T-helper 1 cell (primary cell): ENCODE measurements at places on chromosomes 5 and 9.

- DNase-seq: no peak
Observed at GRCh38 chr5:90477073-90477472, 2.4 kb downstream of the POLR3G start.

DNA sequence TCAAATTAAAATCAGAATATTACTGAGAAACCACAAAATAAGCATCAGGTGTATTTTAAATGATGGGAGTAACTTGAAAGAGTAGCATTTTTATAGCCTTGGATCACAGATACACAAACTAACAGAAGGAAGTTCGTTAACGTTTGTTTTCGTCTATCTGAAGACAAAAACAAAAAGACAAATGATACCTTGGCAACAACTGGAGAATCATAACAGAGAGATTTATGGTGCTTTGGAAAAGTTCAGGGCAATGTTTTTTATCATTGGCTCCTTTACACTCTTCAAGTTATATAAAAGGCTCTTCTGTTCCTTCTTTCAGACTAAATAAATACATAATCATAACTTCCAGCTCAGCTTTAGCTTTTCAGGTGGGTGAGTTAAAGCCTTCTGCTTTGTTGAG, 128.1 kb upstream of the VLDLR start:
- DNase-seq: no peak

DNA sequence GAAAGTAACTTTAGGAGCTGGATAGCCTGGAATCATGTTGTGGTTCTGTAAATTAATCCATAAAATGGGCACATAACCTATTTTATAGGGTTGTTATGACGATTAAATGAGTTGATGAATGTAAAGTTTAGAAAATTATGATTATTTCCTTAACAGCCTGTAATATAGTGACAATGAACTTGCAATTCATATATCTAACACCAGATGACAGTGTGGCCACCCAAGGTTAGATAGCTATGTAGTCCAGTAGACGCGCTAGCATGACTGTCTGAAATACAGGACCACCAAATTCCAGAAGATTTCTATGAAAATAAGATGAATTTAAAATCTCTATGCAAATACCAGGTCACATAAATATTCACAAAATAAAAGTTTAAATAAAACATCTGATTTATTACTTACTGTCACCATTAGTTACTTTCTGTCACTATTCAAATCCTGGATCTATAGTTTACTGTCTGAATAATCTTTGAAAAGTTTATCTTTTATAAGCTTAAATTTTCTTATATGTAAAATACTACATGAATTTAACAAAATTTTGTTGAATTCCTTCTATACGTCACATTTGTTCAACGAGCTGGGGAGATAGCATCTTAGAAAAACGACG, 26.1 kb upstream of the MACIR start:
- no peak for DNase-seq

DNA sequence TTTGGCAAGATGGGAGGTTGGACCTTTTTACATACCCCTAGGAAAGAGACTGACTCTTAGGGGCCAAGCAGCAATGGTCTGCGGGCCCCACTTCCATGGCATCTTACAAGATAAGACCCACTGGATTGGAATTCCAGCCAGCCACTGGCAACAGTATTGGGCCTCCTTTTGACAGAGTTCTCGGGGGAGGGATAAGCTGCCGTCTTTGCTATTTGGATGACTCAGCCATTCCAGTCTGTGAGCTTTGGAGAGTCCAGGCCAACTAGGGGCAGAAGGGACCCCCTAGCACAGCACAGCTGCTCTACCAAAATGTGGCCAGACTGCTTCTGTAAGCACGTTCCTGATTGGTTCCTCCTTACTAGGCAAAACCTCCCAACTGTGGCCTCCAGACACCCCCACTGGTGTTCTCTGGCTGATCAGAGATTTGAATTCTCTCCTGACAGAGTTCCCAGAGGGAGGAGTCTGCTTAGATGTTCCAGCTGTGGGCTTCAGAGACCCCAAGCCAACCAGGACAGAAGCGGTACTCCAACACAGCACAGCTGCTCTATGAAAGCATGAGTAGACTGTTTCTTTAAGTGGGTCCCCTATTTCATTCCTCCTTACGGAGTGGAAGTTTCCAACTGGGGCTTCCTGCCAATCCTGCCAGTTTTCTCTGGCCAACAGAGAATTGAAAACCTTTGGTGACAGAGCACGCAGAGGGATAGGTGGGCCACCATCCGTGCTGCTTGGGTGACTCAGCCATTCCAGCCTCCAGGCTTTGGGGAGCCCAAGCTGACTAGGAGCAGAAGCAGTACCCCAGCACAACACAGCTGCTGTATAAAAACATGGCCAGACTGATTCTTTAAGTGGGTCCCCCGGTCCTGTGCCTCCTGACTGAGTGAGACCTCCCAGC, 672.1 kb upstream of the RIOK2 start:
- no peak for DNase-seq

- no peak for DNase-seq
Observed at GRCh38 chr5:107338335-107338734, 332.4 kb downstream of the EFNA5 start.

DNA sequence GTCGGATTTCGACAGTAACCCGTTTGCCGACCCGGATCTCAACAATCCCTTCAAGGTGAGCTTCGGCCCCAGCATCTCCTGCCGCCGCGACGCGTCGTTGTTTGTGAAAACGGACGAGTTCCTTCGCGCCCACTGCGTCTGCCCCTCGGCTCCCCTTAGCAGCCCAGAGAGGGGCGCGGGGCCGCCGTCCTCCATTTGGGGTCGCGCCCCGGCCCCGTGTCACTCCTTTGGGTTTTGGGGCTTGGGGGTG, 182 bp downstream of the SCAMP1 start:
- no peak for DNase-seq

GRCh38 chr5:67857502-67857901, 358.1 kb upstream of the PIK3R1 start:
- no peak for DNase-seq

DNA sequence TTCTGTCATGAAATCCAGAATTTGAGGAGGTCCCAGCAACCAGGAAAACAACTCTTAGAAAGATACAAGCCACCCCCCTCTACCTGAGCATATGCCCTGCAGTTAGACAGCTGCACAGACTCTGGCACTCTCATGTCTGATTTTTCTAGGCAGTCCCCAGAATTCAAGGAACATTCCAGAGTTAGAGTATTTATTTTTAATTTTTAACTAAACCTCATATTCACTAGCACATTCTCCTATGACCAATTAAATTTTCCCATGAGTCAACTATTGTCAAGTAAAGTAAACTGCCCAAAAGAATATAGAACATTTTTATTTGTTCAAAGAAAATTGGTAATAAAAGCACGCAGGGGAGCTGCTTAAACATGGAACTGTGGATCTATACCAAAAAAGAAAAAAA, 490.5 kb upstream of the SEMA6A start:
- DNase-seq: no peak

DNA sequence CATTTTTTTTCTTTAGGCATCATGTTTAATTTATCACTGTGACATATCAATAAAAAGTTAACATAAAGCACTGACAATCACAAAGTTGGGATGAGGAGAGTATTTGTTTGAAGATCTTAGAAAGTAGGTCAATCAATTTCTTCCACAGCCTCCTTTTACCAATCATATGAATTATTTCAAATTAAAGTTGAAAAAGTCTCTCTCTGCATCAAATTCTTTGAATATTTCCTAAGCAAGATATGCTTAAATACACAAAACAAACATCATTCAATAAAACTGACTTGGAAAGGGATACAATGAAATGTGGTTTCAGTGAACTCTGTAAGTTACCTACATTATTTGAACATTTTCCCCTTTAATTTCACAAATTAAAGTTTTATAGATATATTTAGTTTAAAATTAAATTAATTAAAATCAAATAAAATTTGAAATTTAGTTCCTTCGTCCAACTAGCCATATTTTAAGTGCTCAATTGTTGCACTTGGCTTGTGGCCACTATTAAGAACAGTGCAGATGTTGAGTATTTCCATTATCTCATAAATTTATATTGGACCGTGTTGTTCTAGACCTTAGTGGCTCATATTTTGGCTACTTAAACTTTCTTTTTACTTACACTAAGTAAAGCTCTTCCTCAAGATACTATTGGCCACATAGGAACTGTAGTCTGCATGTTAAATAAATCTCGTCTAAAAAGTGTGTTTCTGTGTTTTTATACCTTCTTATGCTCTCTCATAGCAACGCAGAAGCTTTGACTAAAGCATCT, 949.7 kb upstream of the NUDT12 start:
- no peak for DNase-seq

GRCh38 chr5:171906703-171907590, 99.5 kb downstream of the FBXW11 start:
- DNase-seq: no peak

DNA sequence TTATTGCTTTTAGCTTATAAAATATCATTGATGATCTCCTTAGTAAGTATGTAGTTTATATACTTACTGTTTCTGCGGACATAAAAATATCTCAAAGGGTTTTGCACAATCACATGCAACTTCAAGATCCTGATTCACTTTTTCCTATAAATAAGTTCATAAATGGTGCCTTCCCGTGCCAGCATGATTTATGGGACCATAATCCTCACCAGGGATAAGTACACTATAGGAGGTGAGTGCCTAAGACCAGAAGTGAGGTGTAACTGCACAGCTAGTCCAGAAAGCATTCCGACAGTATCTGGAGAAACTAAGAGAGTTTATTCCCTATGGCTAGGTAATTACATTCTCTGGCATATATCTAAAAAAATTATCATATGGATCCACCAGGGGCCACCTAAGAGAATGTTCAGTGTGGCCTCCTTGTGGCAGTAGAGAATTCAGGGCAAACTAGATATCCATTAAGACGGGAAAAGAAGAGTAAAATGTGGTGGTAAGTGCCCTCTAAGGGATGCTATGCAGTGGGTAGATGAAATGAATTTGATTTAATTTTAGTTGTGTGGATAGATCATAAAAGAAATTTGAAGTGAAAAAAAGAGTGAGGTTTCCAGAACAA, 402.5 kb upstream of the SLC24A2 start:
- no peak for DNase-seq

GRCh38 chr5:55569513-55569865, 34.7 kb upstream of the PLPP1 start:
- no peak for DNase-seq

DNA sequence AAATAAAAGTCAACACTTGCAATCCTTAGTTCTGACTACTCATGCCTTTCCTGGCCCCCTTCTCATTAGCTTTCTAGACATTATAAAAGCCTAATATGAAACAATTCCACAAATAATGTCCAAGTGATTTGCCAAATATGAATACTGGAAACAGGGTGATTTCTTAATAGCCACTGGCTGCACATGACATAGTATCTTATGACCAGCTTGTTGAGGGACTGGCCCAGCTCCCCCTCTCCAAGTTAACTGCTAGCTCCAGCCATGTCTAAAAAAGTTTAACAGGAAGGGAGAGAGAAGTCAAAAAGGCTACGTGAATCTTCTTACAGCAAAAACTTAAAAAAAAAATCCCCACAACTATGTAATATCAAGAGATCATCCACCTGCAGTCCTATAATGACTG, 1.5 kb downstream of the CERT1 start:
- DNase-seq: no peak

DNA sequence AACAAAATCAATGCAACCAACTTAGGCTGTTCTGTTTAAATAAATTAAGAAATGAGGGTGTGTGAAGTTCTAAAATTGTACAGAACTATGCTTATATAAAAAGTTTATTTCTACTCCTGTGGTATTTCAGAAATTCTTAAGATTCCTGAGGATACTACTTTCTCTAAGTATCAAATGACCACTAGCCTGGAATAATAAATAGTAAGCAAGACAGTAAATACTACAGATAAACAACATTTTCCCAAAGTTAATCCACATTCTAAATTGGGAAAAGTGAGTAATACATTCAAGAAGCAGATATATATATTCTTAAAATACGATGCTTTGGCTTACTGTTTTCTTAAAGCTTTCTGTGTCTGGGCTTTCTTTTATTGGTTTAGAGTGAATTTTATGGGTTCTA, 29.5 kb downstream of the CCNH start:
- no peak for DNase-seq

- no peak for DNase-seq
Observed at GRCh38 chr5:137142764-137143605, 356.1 kb downstream of the SPOCK1 start.

DNA sequence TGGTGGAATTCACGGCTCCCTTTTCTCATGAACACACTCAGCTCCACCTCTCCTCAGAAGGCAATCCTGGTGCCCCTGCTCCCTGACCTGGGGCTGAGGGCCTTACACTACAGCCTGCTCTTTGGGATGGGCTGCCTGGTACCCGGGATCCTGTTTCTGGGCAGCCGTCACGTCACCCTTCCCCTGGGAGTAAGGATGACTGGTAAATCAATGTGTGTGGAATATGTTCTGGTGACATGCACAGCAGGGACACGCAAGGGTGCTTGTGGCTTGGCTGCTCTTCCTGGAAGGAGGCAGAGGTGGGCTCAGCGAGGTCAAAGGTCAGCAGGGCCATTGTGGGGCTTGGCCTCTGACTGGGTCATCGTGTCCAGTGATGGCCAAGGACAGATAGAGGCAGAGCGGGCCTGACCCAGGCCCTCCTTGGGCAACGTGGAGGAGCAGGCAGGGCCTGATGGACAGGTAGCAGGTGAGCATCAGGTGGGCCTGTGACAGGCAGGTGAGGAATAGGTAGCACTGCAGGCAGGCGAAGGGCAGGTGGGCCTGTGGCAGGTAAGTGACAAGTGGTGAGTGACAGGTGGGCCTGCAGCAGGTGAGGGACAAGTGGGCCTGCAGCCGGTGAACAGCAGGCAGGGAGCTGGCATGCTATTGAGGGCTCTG, 399.4 kb upstream of the IRX4 start:
- DNase-seq: no peak

GRCh38 chr9:1759771-1760300, 255.3 kb upstream of the SMARCA2 start:
- no peak for DNase-seq

DNA sequence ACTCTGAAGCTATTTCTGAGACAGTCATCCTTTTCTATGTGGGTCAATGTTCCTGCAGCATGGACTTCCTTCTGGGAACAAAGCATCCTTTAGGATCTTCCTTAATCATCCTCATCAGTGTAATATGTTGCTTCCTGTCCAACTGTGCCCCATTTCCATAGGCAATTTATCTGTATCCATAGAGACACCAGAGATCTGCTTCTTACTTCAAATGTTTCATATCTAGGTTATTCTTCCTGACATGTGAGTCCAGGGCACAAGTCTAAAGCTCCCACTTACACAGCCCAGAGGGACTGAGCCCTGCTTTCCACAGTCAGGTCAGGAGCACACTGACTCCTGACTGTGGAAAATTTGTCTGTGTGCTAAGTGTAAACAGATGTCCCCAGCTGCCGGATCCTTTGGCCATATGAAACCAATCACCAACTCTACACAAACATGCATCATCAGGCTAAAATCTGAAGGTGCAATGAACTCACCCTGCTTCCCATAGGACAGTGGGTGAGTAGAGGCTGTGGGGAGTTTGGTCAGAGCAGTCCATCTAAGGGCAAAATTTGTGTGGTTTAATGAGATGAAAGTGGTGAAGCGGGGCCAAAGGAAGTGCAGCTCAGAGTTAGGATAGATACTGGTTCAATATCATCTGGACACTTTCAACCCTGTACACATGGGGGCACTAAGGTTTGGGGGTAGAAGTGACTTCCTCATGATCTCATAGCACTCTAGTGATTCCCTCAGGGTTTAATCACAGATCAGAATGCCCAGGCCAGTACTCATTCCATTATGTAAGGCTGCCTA, 85.2 kb upstream of the TNC start:
- no peak for DNase-seq

GRCh38 chr9:133768371-133768858, 30.3 kb upstream of the SARDH start:
- no peak for DNase-seq
